ENCODE measurements at places on chromosomes 4 and X. TPM values are rescaled to one million over a fixed set of nuclear protein-coding genes. Genes with fewer than 3 reads are reported as not detected.

Gene LGI2
- total RNA-seq = 0.93 TPM

Gene BEND4
- total RNA-seq = 0.36 TPM

Gene ZBED1
- 31.6 TPM for total RNA-seq

Gene NAA11
- not detected for total RNA-seq

Gene CSAG1
- not detected for total RNA-seq

Gene SLITRK4
- not detected for total RNA-seq

Gene ANKRD50
- total RNA-seq = 33.0 TPM

Gene CXCL10
- total RNA-seq = not detected

- no peak for DNase-seq
Observed at GRCh38 chr4:84837751-84838150, 128.7 kb downstream of the WDFY3 start.

GRCh38 chr4:17437396-17437795 lies 74.5 kb downstream of the QDPR start:
- no peak for DNase-seq

DNA sequence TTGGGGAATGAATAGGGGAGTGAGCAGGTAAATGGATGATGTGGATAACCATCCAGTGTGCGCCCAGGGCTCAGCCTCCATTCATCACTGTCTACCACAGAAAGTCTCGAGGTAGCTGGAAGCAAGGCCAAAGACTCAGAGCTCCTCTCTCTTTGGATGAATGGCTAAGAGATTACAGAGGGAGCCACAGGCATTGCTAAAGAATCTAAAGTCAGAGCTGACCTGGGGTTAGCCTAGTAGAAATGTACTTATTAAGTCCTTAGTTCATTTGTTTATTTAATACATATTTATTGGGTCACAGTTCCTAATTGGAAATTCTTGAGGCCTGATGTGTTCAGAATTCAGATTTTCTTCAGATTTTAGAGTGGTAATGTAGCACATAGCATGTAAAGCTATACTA lies 88.7 kb upstream of the HPF1 start:
- no peak for DNase-seq

- no peak for DNase-seq
Observed at GRCh38 chrX:572538-573124, 58.0 kb upstream of the SHOX start.

DNA sequence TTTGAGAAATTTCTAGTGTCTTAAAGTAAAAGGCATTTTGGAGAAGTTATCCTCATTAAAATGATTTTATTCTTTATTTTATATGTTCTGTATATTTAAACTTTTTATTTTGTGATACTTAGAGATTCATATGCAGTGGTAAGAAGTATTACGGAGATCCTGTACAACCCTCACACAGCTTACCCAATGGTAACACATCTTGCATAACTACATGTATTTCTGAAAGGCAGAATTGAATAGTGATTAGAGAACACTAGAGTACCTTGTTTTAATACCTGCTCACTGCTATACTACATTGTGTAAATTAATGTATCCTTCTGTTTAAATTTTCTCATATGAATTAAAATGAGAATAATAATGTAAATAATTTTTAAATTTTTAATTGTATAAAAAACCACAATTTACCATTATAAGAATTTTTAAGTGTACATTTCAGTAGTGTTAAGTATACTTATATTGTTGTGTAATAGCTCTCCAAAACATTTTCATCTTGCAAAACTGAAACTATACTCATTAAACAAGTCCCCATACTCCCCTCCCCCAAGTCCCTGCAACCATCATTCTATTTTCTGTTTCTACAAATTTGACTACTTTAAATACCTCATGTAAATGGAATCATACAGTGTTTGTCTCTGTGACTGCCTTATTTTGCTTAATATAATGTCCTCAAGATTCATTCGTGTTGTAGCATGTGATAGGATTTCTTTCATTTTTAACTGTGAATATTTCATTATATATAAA lies 45.4 kb downstream of the INTS12 start:
- no peak for DNase-seq

DNA sequence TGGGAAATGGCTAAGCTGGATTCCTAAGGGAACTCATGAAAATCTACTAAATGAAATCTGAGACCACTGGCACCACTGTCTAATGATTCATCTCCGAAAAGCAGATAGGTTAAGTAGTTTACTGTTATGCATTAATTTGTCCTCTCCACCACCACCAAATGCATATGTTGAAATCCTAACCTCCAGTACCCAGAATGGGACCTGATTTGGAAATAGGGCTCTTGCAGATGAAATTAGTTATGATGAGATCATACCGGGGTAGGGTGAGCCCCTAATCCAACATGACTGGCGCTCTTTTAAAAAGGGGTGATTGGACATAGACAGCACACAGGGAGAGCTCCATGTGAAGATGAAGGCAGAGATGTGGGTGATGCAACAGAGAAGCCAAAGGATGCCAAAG lies 124.9 kb upstream of the GUCY1A1 start:
- DNase-seq = no peak

- DNase-seq = peak; percentile 23
Observed at GRCh38 chr4:21806991-21807390, 141.6 kb downstream of the KCNIP4 start.

DNA sequence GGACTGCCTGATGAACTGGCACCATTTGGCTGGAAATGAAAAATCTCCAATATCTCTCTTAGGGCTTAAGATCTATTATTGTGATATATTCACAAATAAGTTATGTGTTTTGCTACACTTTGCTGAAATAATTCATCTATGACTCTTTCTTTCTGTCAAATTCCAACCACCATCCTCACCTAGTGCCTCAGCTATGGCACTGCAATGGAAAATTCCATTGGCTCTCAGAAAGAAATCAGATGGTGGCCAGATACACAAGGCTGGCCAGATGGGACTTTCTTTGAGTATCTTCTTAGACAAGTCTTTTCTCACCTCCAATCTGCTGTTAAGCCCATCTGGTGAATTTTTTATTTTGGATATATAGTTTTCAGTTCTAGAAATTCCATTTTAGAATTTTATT lies 28.0 kb downstream of the NAT8L start:
- no peak for DNase-seq

Measured in A172 (cell line).